ENCODE measurements at places on chromosomes 4 and X.

- no peak for DNase-seq
Observed at GRCh38 chr4:143337600-143338287, 1.1 kb downstream of the GAB1 start.

DNA sequence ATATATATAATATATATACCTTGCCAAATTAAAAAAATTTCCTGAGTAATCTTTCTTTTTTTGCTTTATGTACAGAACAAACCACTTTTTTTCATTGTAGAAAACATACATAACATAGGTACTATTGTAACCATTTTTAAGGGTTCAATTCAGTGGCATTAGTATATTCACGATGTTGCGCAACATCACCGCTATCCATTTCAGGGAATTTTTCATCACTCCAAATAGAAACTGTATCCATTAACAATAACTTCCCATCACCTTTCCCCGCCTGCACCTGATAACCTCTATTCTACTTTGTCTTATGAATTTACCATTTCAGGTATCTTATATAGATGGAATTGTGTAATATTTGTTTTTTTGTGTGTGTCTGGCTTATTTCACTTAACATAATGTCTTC lies 124.7 kb downstream of the MGST2 start:
- DNase-seq = no peak

DNA sequence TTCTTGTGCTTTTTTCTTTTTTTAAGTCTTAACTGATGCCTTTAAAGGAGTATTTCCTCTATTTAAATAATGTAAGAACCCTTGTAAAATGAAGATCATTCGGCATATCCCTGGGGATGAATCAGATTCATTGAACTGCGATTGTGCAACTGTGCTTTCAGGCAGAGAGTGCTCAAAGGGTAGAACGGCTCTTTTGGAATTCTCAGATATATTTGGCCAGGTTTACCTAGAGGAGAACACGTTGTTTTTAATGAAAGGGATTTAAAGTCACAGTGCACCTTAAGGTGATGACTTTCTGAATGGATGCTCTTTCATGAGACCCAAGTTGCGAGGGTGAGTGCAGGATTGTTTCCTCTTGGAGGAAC lies 51.6 kb upstream of the ELOVL6 start:
- DNase-seq = no peak

DNA sequence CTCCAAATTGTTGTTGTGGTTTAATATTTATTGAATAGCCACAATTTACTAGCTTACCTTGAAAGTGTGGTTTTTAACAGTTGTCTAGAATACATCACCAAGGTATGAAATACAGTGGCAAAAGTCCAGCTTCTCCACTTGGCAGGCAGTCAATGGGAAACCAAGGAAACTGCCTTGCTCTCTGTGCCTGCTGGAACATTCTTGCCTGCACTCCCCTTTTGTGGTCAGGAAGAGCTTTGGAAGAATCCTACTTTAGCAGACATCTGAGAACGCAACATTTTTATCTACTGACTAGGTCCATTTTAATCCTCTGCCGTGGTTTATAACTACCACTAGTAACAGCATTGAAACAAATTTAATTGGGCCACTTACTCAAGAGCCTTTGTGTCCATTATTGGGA lies 64.5 kb downstream of the TENM3 start:
- no peak for DNase-seq

DNA sequence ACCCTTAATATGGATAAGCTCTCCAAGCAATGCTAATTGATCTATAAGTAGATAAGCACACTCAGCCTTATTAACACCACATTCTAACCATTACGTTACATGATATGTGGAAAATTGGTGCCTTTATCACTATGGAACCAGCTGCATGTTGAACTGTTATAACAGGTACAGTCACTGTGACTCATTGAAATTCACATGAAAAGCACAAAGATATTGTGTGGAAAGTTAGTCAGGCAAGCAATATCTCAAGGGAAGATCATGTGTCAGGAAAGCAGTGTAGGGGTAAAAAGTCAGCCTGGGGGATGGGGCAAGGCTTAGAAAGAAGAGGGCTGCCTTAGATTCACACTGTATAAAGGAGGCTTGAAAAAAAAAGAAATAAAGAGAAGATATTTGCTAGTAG lies 313.7 kb upstream of the SMIM31 start:
- no peak for DNase-seq
